Osteocyte (in vitro differentiated cells): ENCODE measurements at places on chromosomes 7 and 10. TPM values are rescaled to one million over a fixed set of nuclear protein-coding genes. Genes with fewer than 3 reads are reported as not detected.
A peak's percentile ranks its signal among the peaks of the same experiment; 100 is the strongest.

The TPST1 gene
- total RNA-seq, result 24.2 and 26.8 TPM in 2 replicates

The VENTX gene
- not detected in 2 replicates for total RNA-seq

The CASP7 gene
- 30.1 and 34.2 TPM in 2 replicates for total RNA-seq

The GIMAP6 gene
- not detected in 2 replicates for total RNA-seq

The SPDYE2B gene
- total RNA-seq, result not detected in 2 replicates

The OR9A2 gene
- not detected in 2 replicates for total RNA-seq

The DENND2A gene
- 53.3 and 56.6 TPM in 2 replicates for total RNA-seq

The PTPRZ1 gene
- 0.38 TPM in 1 of 2 replicates, not detected in the other for total RNA-seq

- DNase-seq, result no peak
Observed at GRCh38 chr7:142916508-142916907, 17.0 kb downstream of the TRPV5 start.

DNA sequence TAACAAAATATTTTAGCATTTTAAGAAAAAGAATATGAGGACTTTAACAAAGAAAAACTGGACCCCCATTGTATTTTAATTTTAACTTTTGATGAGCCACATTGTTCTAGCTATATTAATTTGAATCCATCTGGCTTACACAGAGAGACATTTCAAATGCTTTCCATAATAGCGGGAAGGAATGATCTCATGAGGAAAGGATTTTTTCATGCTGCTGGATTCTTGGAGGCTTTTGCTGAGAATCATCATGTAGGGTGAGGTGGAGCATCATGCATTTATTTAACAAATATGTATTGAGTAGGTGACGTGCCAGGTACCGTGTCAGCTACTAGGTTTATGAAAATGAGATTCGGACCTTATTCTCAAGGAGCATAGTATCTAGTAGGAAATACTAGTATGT is 1006.3 kb downstream of the SORCS1 start:
- DNase-seq, result no peak

- DNase-seq, result no peak
Observed at GRCh38 chr7:21430575-21430954, 2.7 kb downstream of the SP4 start.

- DNase-seq, result no peak
Observed at GRCh38 chr7:16721541-16721940, 32.0 kb upstream of the TSPAN13 start.

DNA sequence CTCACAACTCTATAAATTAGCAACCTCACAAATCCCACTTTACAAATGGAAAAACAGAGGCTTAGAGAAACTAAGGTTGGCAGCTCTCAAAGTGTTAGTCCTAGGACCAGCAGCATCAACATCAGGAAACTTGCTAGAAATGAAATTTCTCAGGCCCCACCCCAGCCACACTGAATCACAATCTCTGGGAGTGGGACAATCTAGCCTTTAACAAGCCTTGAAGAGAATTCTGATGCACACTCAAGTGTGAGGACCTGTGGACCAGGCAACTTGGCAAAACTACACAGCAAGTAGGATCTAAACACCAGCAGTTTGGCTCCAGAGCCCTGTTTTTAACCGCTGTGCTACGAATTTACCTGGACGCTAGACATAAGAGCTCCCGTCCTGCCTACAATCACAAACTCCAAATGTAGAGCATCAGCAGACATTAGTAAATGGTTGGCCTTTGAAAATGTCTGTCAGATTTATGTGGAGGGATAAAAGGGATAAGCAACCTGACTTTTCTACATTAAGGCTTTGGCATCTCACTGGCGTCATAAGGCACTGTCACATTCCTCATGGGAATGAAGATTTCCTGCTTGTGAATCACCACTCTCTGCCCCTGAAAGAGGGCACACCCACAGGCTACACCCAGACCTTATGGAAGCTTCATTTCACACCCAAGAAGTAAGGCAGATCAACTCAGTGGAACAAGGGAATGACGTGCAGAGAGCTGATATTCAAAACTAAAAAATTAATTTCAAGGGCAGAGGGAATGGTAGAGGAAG is 34.5 kb downstream of the PPP1R3C start:
- DNase-seq, result no peak

DNA sequence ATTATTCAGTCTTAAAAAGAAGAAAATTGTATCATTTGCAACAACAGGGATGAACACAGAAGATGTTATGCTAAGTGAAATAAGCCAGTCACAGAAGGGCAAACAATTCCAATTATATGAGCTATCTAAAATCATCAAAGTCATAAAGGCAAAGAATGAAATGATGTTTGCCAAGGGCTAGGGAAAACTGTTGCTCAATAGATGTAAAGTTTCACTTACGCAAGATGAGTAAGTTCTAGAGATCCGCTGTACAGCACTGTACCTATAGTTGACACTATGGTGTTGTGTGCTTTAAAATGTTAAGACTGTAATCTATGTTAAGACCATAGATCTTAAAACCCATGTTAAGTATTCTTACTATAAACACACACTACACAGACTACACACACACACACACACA is 904.6 kb upstream of the LRRN3 start:
- DNase-seq, result no peak

- DNase-seq, result no peak
Observed at GRCh38 chr10:8407501-8408021, 353.1 kb downstream of the GATA3 start.

- no peak for DNase-seq
Observed at GRCh38 chr10:97607095-97607636, 17.6 kb downstream of the C10orf62 start.

DNA sequence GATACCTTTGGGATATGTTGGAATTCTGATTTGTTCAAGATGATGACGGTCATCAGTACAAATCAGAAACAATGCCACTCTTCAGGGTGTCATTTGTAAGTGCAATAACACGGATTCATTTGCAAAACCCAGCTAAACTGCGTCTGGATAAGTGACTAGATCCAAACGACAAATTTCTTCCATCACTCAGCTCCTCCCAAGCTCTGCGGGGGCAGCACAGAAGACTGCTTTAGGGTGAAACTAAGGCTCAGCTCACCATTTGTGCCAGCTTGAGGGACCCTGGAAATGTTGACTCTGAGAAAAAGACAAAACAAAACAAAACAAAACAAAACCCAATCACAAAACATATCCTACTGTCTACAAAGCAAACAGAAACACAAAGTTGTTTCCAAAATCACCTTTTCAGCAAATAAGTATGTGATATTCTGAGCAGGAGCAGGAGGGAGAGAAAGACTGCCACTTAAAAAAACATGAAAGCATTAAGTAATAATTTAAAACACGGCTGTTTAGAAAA is 8.0 kb downstream of the EVX1 start:
- no peak for DNase-seq

- DNase-seq, result no peak
Observed at GRCh38 chr10:113071446-113071845, 121.4 kb downstream of the TCF7L2 start.

- DNase-seq, result no peak
Observed at GRCh38 chr10:128633864-128634540, 507.8 kb upstream of the MKI67 start.

- DNase-seq, result no peak
Observed at GRCh38 chr10:60358282-60358681, 31.4 kb downstream of the ANK3 start.

DNA sequence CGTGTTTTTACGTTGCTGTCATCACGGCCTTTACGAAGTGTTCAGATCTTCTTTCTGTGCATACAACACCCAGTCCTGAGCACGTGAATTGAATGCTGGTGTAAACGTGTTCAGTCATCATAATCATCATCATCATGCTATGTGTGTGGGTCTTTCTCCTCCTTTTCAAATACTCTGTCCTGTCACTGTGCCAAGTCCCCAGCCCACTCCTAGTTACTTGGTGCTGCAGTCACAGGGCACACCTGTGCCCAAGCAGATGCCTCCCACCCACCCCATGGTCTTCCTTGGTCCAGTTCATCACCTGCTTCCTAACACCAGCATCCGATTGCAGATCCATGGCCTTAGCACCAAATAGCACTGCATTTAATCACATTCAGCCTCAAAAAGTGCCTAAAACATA is 78.6 kb upstream of the MGMT start:
- DNase-seq, result no peak

DNA sequence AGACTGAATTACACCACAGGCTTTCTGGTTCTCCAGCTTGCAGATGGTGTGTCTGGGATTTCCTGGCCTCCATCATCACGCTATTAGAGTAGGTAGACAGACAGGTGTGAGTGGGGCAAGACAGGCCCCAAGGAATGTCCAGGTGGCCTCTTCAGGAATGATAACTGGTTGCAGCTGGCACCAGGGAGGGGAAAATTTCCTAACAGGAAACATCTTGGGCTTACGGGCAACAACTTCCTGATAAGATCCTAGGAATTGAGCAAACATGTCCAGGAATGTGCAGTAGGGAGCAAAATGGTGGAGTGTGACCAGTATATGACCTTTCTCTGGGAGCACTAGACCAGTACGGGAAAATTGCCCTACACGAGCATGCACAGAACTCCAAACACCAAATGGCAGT is 11.3 kb downstream of the XRCC2 start:
- no peak for DNase-seq

DNA sequence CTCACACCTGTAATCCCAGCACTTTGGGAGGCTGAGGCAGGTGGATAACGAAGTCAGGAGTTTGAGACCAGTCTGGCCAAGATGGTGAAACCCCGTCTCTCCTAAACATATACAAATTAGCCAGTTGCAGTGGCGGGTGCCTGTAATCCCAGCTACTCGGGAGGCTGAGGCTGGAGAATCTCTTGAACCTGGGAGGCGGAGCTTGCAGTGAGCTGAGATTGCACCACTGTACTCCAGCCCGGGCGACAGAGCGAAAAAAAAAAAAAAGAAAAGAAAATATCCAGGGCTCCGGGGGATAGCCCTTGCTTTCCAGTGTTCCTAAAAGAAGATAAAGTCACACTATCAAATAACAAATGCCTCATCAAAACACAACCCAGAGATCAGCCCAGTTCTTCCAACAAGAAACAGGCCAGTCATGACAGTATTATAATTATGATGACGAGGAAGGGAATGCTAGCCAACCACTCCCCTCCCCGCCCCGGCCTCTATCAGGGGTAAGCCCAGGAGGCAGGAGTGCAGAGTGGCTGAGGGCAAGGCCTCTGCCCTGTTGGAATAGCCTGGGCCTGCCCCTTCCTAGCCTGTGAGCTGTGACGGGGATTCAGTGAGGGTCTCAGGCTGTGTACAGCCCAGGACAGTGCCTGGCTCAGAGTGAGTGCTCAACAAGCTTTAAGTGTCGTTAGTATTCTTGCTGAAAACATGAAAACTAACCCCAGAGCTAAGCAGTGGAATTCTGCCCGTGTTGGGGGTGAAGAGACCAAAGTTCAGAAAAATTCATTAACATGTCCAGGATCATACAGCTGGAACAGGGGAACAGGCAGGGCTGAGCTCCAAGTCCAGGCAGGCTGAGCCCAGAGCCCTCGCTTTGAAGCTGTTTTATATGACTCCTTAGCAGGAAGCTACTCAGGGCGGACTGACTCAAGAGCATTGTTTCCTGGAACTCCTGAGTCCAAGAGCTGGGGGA is 54.3 kb downstream of the FAM241B start:
- no peak for DNase-seq

- DNase-seq, result peak; percentile 38
Observed at GRCh38 chr7:51279391-51280023, 37.1 kb downstream of the COBL start.

DNA sequence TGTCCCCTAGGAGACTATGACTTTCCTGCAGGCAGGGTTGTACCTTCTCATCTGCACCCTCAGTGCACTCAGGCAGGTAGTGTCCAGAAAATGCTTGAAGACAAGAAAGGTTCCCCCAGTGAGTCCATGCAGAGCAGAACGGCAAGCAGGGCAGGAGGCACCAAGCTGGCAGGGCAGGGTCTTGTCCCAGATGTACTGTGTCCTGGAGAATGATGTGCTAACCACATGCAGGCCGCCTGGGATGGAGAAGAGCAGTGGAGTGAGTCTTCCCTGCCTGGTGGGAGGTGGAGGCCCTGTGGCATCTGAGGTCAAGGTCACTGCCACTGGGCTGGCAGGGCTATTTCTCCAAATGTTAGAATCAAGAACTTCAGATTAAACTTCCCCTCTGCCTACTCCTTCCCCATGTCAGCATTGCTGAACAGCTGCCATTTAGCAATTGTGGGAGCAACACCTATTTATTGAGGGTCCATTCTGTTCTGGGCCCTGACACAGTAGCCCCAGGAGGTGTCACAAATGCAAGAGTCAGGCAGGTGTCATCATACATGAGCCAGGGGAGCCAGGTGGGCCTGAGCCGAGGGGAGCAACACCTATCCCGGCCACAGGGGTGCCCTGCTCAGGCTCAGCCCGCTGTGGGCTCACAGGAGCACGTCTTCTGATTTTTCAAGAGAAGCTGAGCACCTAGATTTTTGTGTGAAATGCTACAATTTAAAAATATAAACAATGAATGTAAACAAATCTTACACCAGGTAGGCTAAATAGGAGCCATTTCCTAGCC is 34.1 kb downstream of the PTPRE start:
- DNase-seq, result no peak
